T-helper 2 cell treated with Interferon-gamma antibody and Interleukin-4, amounts not matched to agents 100 ng/mL and 5 ng/mL, for 36 hours (primary cell): ENCODE measurements at places on chromosomes 11 and 22. TPM values are rescaled to one million over a fixed set of nuclear protein-coding genes. Genes with fewer than 3 reads are reported as not detected.

Gene E2F8
- 41.9 and 42.6 TPM in 2 replicates for total RNA-seq

Gene GSTT2
- 0.18 and 0.41 TPM in 2 replicates for total RNA-seq

Gene TEX54
- 0.77 TPM in 1 of 2 replicates, not detected in the other for total RNA-seq

Gene ROBO4
- total RNA-seq: 0.11 and 0.20 TPM in 2 replicates

Gene ELFN2
- total RNA-seq: 0.07 and 0.20 TPM in 2 replicates
